ENCODE measurements at places on chromosomes 7 and 10. TPM values are rescaled to one million over a fixed set of nuclear protein-coding genes. Genes with fewer than 3 reads are reported as not detected.

SPDYE6 gene
- polyA plus RNA-seq, result 0.16 TPM

DNA sequence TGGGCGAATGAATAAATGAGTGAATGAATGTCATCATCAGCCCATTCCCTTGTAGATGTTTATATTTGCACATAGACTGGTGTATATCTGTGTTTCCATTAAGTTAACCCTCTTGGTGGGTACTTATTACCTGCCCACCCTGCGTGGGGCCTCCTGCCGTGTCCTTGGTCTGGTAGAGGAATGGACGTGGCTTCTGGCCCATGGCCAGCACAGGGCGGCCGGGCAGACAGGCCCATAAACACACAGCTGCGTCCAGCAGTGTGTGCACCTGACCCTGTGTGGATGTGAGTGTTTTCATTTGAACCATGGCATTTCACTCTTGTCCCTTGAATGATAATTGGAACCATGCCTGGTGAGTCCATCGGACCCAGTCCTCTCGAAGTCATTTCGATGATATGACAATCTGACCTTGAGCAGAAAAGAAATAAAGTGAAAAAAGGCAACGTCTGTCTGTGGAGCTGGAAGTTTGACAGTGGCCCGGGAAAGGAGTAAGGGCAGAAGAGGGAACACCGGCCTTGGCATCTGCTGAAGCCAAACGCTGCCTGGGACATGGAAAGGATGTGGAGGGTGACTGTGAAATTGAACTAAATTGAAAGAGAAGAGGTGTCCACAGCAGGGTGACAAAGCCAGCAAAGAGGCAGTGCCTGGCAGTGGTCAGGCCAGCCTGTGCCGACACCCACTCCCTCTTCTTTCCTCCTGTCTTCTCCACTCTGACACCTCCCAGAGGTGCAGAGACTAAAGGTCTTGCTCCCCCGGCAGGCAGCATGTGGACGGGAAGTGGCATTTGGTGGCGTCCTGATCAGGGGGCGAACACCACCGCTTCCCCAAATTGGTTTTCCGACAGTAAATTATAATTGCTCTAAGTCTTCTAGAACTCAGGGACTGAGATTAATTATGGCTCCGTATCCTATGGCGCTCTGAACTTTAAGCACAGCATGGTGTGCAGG is 199.0 kb upstream of the ZMIZ1 start:
- H3K27me3 ChIP-seq, result no peaks in the 10 kb centered on the region
- H3K4me1 ChIP-seq, result no peaks in the 10 kb centered on the region
- no peaks in the 10 kb centered on the region for H3K36me3 ChIP-seq
- DNase-seq, result no peak
- no peak overlapping the region for H3K4me3 ChIP-seq
- no peak overlapping the region for H3K27ac ChIP-seq

- H3K27ac ChIP-seq, result no peak overlapping the region
- no peak overlapping the region for H3K4me3 ChIP-seq
- H3K27me3 ChIP-seq, result no peaks in the 10 kb centered on the region
- H3K36me3 ChIP-seq, result no peaks in the 10 kb centered on the region
These were observed 37.7 kb upstream of the ODAD2 start for GRCh38 chr10:28036587-28036986.

- H3K27me3 ChIP-seq, result no peaks in the 10 kb centered on the region
- no peak for DNase-seq
- no peaks in the 10 kb centered on the region for H3K36me3 ChIP-seq
- no peak overlapping the region for H3K4me3 ChIP-seq
- H3K4me1 ChIP-seq, result no peaks in the 10 kb centered on the region
These were observed 43.1 kb downstream of the MBL2 start for GRCh38 chr10:52729271-52730104.
